ENCODE measurements at places on chromosomes 11 and 22.

GRCh38 chr11:123472236-123472935, 42.3 kb downstream of the GRAMD1B start:
- DNase-seq: no peak

GRCh38 chr11:92675303-92675702, 294.1 kb upstream of the MTNR1B start:
- no peak for DNase-seq

DNA sequence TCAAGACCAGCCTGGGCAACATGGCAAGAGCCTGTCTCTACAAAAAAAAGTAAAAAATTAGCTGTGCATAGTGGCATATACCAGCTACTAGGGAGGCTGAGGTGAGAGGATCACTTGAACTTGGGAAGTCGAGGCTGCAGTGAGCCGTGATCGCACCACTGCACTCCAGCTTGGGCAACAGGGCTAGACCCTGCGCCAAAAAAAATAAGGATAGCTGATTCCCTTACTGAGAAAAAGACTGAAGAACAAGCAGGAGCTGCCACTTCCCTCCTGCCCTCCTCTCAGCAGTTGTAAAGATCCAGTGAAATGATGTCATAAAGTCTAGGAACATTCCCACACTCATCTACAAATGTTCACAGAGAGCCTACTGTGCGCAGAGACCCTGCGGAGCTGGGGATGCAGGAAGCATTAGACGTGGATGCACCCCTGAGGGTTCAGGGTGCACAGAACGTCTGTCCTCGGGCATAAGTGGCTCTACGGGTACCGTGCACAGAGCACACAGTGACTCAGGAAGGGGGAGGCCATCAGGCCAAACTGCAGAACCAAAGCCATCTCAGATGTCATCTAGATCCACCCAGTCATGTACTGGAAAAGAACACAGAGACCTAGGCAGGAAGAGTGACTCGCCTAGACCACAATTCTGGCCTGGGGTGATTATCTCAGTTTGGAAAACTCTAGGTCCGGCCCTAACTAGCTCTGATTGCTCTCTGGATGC, 11.7 kb downstream of the SEC14L2 start:
- no peak for DNase-seq

DNA sequence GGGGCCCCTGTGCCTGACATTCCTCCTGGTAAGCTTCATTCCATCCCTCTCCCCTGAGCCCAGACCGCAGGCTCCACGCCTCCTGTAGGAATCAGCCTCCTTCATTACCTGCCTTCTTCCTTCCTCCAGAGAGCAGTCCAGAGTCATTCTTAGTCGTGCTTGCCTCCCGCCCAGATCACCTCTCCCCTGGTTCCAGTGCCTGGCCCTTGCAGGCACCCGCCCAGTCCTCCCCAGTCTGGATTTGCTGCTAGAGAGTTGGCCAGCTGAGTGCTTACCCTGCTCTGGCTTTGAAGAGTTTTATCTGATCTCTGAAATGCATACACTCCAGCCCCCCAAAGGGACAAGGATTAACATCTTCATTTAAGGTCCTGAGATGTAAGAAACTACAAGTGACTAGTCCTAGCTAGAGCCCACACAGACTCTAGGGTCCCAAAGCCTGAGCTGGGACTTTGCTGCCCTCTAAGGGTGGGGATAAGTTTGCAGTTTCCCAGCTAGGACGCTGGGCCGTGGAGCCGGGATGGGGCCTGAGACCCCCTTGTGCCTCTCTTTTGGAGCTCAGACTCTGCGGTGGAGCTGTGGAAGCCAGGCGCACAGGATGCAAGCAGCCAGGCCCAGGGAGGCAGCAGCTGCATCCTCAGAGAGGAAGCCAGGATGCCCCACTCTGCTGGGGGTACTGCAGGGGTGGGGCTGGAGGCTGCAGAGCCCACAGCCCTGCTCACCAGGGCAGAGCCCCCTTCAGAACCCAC, 1.6 kb downstream of the NR1H3 start:
- DNase-seq: no peak

GRCh38 chr11:99020352-99021225, at the start of gene CNTN5:
CNTN5 (plus strand) TSS chr11:99020949.
- DNase-seq: no peak

GRCh38 chr11:69369945-69370344, 76.0 kb downstream of the MYEOV start:
- no peak for DNase-seq

DNA sequence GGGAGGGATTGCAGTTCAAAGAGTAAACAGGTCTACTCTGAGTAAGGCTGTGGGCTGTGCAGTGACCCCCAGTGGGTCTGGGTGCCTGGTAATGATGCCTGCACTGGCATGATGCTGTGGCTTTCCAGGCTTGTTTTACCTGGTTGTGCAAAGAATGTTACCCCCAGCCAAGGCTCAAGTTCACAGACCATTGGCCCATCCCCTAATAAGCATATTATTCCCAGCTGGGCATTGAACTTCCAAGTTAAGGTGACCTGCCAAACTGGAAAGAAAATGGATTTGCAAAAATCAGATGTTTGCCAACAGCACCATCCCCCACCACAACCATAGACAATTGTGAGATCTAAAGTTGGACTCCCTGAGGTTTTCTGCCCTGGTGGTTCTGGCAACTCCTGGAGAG, 7.9 kb upstream of the EHF start:
- no peak for DNase-seq

DNA sequence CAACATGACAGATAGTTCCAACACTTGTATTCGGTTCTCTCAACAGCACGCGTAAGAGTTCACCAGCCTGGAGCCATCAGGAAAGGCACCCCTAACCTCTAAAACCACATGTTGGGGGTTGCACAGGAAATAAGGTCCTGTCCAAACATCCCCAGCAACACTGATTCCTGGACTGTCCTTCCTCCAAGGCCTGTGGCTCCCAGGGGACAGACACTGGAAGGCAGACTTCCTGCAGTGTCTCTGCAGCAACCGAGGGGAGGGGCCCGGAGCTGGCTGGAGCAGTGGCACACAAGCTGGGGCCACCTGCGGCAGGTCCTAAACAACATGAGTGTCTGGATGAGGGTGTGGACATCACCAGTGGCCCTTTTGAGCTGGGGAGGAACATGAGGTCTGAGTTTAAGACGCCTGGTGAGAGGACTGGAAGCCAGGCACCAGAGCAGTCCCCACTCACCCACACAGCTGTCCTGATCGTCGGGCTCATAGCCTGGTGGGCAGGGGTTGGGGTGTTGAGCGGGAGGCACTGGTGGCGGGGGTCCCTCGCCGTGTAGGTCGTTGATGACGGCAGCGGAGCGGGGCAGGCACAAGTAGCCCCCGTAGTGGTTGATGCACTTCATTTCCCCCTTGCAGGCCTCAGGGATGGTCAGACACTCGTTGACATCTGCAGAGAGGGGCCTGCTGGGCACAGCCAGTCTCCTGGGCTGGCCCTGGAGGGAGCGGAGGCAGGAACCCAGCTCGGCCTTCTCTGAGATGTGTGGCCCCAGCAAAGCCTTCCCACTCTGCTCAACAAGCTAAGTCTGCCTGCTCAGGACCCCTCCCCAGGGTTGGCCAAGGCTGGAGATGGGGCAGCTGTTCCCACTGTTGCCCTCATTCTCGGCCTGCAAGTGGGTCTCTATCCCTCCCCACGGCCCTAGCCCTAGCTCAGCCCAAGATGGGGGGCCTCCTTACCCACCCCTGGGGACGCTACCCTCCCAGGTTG, 1.6 kb downstream of the EFEMP2 start:
- DNase-seq: no peak

GRCh38 chr22:44580176-44581095, 82.4 kb upstream of the RTL6 start:
- DNase-seq: no peak

- DNase-seq: no peak
Observed at GRCh38 chr11:12531681-12532080, 142.5 kb upstream of the TEAD1 start.

GRCh38 chr11:128727796-128728431, 34.0 kb downstream of the FLI1 start:
- DNase-seq: no peak

DNA sequence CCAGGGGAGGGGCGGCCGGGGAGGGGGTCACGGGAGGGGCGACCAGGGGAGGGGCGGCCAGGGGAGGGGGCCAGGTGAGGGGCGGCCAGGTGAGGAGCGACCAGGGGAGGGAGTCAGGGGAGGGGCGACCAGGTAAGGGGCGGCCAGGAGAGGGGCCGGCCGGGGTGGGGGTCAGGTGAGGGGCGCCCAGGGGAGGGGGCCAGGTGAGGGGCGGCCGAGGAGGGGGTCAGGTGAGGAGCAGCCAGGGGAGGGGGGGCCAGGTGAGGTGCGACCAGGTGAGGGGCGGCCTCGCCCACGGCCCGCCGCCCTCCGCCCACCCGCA, 355 bp downstream of the TESMIN start:
- no peak for DNase-seq

DNA sequence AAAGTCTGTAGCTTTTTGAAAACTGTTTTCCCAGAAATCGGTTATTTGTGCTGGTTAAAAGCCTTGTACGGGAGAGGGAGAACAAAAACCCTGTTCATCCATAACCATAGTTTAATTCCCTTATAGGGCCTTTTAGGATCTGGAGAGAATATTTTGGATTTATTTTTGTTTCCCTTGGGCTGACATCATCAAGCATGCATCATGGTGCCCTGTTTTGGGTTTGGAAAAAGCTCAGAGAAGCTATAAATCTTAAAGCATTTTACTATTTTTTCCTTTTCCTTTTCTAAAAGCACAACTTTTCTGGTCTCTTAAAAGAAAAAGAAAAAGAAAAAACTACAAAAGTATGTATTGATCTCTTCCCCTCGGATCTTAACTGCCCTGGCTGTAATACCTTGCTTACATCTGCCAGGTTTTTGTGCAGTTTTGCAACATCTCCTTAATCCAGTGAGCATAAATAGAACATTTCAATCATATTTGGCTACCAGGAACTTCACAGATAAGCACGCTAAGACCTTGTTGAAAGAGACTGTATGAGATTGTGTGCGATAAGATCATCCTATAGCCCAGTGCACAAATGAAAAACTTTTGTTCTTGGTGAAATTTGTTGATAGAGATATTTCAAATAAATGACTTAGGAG, 88.0 kb downstream of the ZBTB16 start:
- no peak for DNase-seq

- DNase-seq: no peak
Observed at GRCh38 chr22:28183078-28183860, 264.2 kb upstream of the PITPNB start.

DNA sequence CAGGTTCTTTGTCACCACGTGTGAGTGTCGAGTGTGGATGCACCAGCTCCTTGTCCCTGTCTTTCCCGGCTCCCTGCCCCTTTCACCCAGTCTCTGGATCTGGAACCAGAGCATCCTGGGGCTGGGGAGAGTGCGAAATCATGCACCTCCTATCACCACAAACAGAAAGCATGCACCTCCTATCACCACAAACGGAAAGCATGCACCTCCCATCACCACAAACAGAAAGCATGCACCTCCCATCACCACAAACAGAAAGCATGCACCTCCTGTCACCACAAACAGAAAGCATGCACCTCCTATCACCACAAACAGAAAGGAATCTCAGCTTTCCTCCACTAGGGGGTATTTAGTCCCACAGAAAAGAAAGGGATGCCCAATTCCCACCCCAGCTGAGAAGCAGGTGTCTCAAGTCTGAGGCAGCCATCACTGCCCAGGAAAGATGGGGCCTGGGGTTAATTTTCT, 5.9 kb upstream of the GLB1L3 start:
- DNase-seq: no peak

GRCh38 chr22:49350441-49351121, 477.1 kb downstream of the BRD1 start:
- no peak for DNase-seq

GRCh38 chr11:87035976-87036583, 1.7 kb upstream of the TMEM135 start:
- no peak for DNase-seq
